Activated CD4-positive, alpha-beta T cell treated with anti-CD3 and anti-CD28 coated beads, Interleukin-2, amount 10 ng/mL, durations not matched to agents 24 days and 14 days (primary cell): ENCODE measurements at places on chromosomes 5 and 9. TPM values are rescaled to one million over a fixed set of nuclear protein-coding genes. Genes with fewer than 3 reads are reported as not detected.

DNA sequence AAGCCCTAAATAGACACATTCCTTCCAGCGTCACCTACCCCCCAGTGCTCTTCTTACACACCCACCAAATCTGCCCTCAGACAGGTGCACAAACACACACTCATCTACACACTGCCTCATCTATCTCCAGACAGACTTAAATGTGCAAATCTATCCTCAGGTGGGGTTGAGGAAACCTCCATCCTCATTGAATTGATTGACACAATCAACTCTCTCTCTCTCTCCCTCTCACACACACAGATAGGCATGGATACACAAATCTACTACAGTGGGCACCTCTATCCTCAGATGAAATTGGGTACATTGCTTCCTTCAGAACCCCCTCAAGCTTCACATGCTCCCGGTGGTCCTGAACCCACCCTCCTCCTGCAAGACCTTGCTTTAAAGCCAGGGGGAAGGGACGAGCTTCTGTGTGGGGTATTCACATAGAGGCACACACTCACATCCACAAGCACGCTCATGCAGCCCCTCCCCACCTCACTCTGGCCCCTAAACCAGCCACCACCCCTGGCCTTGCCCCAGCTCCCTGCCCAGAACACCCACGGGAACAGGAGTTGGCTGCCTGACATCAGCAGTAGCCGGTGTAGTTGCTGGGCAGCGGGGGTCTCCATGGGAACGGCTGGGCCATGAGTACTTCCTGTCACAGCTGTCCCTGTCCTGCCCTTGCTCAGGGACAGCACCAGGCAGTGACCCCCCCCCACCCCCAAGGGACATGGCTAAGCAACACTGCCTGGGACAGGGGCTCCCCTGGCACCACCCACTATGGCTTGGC, 22.8 kb downstream of the PCDH1 start:
- H3K27me3 ChIP-seq, result peaks cover 11% of the 10 kb centered on the region
- H3K36me3 ChIP-seq, result no peaks in the 10 kb centered on the region
- no peak for DNase-seq
- no peak overlapping the region for H3K27ac ChIP-seq
- no peak overlapping the region for H3K4me3 ChIP-seq

PNPLA7 gene
- total RNA-seq, result 1.2 and 1.7 TPM in 2 replicates

TRIM36 gene
- 0.12 TPM in 1 of 2 replicates, not detected in the other for total RNA-seq

GRCh38 chr9:73270967-73271721, 119.5 kb downstream of the ANXA1 start:
- no peaks in the 10 kb centered on the region for H3K4me1 ChIP-seq
- no peaks in the 10 kb centered on the region for H3K36me3 ChIP-seq
- no peak overlapping the region for H3K4me3 ChIP-seq

- H3K4me3 ChIP-seq, result no peak overlapping the region
- DNase-seq, result peak; percentile 81
- peaks cover 17% of the 10 kb centered on the region for H3K27me3 ChIP-seq
These were observed 17.7 kb downstream of the CAVIN4 start for GRCh38 chr9:100595391-100596199.

GRCh38 chr5:64949331-64949730, 180.6 kb downstream of the CWC27 start:
- H3K4me3 ChIP-seq, result no peak overlapping the region
- DNase-seq, result no peak
- H3K27ac ChIP-seq, result no peak overlapping the region
- H3K4me1 ChIP-seq, result no peaks in the 10 kb centered on the region
- no peaks in the 10 kb centered on the region for H3K36me3 ChIP-seq

GRCh38 chr5:142770650-142771609, 753 bp downstream of the ARHGAP26 start:
- H3K27me3 ChIP-seq, result peaks cover under 1% of the 10 kb centered on the region
- peak overlapping the region; percentile 88 for H3K27ac ChIP-seq
- peaks cover 1% of the 10 kb centered on the region for H3K36me3 ChIP-seq
- peak; percentile 91 for DNase-seq
- peaks cover 47% of the 10 kb centered on the region for H3K4me1 ChIP-seq

- no peak for DNase-seq
- H3K27me3 ChIP-seq, result no peaks in the 10 kb centered on the region
- no peak overlapping the region for H3K4me3 ChIP-seq
These were observed 43.3 kb upstream of the TJP2 start for GRCh38 chr9:69130456-69131441.

SLC36A2 gene
- not detected in 2 replicates for total RNA-seq

- H3K27me3 ChIP-seq, result no peaks in the 10 kb centered on the region
- peaks cover 71% of the 10 kb centered on the region for H3K4me1 ChIP-seq
- H3K4me3 ChIP-seq, result peak overlapping the region; percentile 66
- H3K27ac ChIP-seq, result peak overlapping the region; percentile 89
These were observed 19.1 kb downstream of the TRIM14 start for GRCh38 chr9:98099898-98100297.

GRCh38 chr5:4584982-4585381, 555.1 kb upstream of the ADAMTS16 start:
- DNase-seq, result no peak
- no peak overlapping the region for H3K27ac ChIP-seq
- no peaks in the 10 kb centered on the region for H3K4me1 ChIP-seq
- H3K27me3 ChIP-seq, result no peaks in the 10 kb centered on the region

- H3K4me1 ChIP-seq, result no peaks in the 10 kb centered on the region
- H3K4me3 ChIP-seq, result no peak overlapping the region
- no peaks in the 10 kb centered on the region for H3K36me3 ChIP-seq
- H3K27ac ChIP-seq, result no peak overlapping the region
- DNase-seq, result no peak
- peaks cover 48% of the 10 kb centered on the region for H3K27me3 ChIP-seq
These were observed 18.1 kb upstream of the NEUROG1 start for GRCh38 chr5:135553688-135554462.

NOP16 gene
- total RNA-seq, result 109 and 114 TPM in 2 replicates

- no peaks in the 10 kb centered on the region for H3K4me1 ChIP-seq
- H3K27me3 ChIP-seq, result no peaks in the 10 kb centered on the region
- no peak for DNase-seq
- no peaks in the 10 kb centered on the region for H3K36me3 ChIP-seq
These were observed 871.4 kb upstream of the CDH10 start for GRCh38 chr5:25516141-25516540.
